ENCODE measurements at places on chromosomes 1 and 21. TPM values are rescaled to one million over a fixed set of nuclear protein-coding genes. Genes with fewer than 3 reads are reported as not detected.

The C1orf87 gene
- polyA plus RNA-seq, result not detected

The A3GALT2 gene
- not detected for polyA plus RNA-seq

The VAV3 gene
- polyA plus RNA-seq, result 0.87 TPM

The PGLYRP4 gene
- polyA plus RNA-seq, result not detected

The SPRR1A gene
- 91.9 TPM for polyA plus RNA-seq
